Stimulated activated CD4-positive, alpha-beta T cell treated with anti-CD3 and anti-CD28 coated beads, Interleukin-4, amount 100 ng/mL, for 48 hours (primary cell): ENCODE measurements at places on chromosomes 11 and 22.

DNA sequence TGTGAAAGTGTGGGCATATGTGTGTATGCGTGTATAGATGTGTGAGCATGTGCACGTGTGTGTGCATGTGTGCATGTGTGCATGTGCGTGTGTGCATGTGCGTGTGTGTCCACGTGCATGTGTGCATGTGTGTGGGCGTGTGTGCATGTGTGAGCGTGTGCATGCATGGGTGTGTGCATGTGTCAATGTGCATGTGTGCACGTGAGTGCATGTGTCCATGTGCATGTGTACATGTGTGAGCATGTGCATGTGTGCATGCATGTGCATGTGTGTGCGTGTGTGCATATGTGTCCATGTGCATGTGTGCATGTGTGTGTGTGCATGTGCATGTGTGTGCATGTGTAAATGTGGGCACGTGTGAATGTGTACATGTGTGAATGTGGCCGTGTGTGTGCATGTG, 95.3 kb downstream of the ST3GAL4 start:
- no peak for DNase-seq

GRCh38 chr11:78417175-78417887, at the start of gene GAB2:
GAB2 (minus strand) TSS chr11:78417820; CDS start chr11:78417720, 100 bp downstream.
- DNase-seq: no peak

DNA sequence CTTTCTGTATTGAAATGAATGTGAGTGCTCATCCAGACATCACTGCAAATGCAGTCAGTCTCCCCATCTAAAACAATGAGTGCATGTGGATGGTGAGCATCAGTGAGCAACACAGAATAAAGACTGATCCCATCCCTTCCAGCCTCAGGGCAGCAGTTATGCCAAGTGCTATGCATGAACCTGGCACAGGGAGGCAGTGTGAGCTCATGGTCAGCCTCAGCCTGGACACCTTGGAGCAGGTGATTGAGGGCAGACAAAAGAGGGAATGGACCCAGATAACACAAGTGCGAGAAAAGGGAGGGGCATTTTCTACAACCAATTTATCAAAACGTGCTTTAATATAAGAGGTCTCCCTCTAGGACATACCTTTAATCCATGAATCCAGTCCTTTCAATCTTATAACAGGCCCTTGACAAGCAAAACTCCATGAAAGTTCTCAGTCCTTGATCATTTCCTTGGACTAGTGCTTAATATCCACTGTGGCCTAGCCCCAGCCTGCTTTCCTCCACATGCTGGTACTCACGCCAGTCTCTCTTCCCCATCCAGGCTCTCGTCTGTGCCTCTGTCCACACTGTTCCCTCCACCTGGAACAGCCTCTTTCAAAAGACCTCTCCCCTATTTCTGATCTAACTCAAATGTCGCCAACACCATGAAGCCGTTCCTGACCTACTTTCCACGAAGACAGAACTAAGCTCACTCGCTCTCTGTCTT, 50.5 kb upstream of the LRRC55 start:
- DNase-seq: no peak

- DNase-seq: no peak
Observed at GRCh38 chr22:26714971-26715370, 57.6 kb downstream of the MIAT start.

DNA sequence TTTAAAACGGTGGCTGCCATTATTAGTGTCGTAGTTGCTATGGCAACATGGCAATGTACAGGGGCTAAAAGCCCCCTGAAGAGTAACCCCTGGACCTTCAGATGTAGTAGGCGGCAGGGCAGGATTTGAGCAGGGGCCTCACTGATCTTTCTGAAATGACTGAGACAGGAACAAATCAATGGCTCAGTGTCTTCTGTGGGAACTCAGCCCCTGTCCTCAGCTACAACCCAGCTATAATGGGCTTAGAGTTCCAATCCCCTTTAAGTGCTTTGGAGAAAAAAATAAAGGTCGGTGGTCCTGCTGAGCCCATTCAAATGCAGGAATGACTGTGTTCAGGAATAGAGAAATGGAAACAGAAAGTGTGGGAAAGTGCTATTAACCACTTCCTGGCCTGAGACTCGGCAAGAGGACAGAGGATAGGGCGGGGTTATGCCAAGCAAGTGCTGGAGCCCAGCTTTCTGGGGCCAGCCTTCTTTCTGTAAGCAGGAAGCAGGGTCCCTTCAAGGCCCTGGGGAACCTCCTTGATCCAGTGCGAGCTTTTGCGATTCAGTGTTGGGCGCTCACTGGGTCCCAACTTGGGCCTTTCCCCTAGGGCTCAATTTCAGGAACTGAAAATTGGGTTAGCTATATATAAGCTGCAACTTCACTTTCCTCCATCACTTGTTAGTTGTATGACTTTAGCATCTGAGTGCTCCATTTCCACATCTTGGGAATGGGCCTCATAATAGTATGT, 6.1 kb upstream of the CD82 start:
- DNase-seq: no peak

- no peak for DNase-seq
Observed at GRCh38 chr22:27782088-27782487, 19.5 kb downstream of the MN1 start.

DNA sequence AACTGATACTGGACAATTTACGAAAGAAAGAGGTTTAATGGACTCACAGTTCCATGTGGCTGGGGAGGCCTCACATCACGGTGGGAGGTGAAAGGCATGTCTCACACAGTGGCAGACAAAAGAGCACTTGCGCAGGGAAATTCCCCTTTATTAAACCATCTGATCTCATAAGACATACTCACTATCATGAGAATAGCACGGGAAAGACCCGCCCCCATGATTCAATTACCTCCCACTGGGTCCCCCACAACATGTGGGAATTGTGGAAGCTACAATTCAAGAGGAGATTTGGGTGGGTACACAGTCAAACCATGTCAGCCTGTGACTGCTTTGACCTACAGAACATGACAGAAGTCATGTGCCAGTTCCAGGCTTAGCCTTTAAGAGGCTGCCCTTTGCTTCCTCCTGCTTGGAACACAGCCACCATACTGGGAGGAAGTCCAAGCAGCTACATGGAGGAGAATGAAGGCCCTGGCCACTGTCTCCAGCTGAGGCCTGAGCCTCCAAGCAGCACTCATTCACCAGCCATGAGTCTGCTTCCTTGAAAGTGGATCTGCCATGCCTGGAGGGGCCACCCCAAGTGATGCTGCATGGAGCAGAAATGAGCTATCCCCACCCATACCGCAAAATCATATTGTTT, 10.9 kb upstream of the GAL start:
- no peak for DNase-seq

DNA sequence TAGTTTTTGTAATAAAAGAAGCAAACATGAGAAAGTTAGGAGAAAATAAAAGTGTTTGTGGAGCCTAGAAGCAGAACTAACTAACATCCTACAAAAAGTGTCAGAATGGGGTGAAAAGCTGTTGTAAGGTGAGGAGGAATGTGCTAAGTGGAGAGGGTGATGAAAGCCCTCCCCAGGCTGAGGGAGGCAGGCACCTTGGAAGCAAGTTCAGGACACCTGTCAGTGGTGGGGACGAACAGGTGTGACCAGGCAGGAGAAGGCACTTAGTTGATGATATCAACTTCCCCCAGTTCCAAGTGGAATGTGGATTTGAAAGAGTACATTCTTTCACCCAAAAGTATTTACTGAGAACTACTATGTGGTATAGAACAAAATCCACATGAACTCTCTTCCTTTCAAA, 18.7 kb upstream of the BMAL1 start:
- DNase-seq: no peak

DNA sequence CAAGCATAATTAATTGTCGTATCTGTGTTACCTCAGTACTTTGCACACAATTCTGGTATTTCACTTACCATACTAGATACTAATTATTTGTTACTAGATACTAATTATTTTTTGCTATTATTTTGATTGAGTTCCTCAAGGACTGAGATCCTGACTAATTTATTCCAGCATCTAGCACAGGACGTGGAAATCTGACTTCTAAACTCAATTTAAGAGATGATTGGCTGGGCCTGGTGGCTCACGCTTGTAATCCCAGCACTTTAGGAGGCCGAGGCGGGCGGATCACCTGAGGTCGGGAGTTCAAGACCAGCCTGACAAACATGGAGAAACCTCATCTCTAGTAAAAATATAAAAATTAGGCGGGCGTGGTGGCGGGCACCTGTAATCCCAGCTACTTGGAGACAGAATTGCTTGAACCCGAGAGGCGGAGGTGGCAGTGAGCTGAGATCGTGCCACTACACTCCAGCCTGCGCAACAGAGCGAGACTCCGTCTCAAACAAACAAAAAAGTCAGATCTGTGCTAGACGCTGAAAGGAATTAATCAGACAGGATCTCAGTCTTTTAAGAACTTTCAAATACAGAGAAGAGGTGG, 527 bp upstream of the MRPL48 start:
- no peak for DNase-seq

DNA sequence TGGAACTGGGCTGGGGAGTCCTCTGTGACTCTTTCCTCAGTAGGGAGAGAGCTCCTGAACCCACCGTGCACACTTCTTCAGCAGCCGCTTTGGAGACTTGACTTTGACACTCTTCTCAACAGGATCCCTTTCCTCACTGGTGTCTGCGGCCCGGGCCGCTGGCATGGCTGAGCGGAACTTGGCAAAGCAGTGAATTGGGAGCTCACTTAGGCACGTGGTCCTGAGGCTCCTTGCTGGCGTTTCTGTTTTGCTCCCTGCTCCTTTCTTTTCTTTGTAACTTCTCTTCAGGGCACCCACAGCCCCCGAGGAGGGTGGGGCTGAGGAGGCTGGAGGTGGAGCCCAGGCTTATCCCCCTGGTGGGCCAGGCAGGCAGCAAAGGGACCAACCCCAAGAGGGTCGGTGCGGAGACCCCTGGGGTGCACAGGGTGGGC, 8.4 kb upstream of the KCNQ1OT1 start:
- no peak for DNase-seq

- DNase-seq: no peak
Observed at GRCh38 chr11:116857936-116858335, 20.5 kb upstream of the APOA1 start.

- no peak for DNase-seq
Observed at GRCh38 chr11:58513747-58514367, 6.0 kb upstream of the OR5B21 start.

GRCh38 chr11:70807195-70807543, 408.8 kb downstream of the CTTN start:
- no peak for DNase-seq

DNA sequence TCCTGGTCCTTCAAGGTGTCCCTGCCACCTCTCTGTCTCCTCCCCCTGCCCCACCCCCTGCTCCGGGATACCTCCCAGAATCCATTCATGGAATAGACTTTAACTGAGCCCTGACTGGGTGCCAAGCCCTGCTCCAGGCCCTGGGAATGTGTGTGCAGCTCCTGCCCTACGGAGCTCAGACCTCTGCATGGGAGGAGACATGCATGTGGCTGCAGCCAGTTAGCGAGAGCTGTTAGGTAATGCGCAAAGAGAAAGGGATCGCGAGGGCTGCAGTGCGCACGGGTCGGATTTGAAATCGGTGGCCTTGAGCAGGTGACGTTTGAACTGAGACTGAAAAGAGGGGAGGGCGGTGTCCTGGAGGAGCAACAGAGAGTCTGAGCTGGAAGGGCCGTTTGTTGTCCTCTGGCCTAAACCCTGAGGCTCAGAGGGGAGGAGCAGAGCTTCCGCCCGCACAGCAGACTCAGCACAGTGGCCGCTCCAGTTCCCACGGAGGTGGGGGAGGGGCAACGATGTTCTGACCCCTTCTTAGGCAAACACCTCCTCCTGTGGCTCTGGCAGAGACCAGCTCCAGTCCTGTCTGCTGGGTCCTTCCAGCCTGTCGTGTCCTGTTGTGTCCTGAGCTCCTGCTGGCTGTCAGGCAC, 19.8 kb upstream of the LRRC10B start:
- DNase-seq: no peak

GRCh38 chr22:37999640-38000272, 15.4 kb upstream of the SOX10 start:
- no peak for DNase-seq

- peak; percentile 42 for DNase-seq
Observed at GRCh38 chr22:18078329-18079041, 695 bp downstream of the PEX26 start.

- no peak for DNase-seq
Observed at GRCh38 chr11:19676475-19677380, 35.9 kb upstream of the NAV2 start.

DNA sequence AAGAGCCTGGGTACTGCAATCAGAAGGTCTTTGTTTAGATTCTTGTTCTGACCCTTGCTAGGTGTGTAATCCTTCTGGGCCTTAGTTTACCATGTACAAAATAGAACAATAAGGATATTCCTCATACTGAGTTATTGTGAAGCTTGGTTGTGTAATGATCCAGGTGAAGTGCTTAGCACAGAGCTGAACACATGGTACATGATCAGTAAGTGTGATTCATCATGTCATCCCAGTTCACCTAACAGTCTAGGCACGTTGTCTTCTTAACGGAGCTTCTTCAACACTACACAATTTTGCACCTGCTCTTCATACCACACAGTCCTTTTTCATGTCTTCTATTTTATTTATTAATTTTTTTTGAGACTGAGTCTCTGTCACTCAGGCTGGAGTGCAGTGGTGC, 234.3 kb upstream of the TENM4 start:
- DNase-seq: no peak

DNA sequence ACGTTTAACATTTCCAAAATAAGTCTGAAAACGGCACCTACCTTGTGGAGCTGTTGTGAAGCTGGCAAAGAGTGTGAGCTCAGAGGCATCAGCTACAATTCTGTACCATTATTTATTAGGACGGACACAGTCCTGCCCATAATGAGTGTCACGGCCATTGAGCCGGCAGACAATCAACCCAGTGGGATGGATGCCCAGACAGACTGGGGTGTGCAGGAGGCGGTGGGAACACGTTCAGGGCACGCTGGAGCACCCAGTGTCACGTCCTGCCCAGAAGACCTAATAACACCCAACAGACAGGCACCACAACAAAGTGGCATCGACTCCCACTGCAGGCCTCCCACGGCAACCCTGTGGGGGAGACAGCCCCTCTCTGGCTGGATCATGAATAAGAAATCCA, 34.5 kb downstream of the TPST2 start:
- DNase-seq: no peak

GRCh38 chr11:3169255-3170043, 4.3 kb upstream of the OSBPL5 start:
- DNase-seq: no peak

- DNase-seq: no peak
Observed at GRCh38 chr11:112631333-112631732, 329.9 kb upstream of the NCAM1 start.
